ENCODE measurements at places on chromosomes 6 and 20.

GRCh38 chr20:3663031-3663701, at the start of gene GFRA4:
Gene GFRA4, minus strand, starts transcription at chr20:3663399. Its CDS starts 0 bp downstream, at chr20:3663399.
- no peak for DNase-seq

DNA sequence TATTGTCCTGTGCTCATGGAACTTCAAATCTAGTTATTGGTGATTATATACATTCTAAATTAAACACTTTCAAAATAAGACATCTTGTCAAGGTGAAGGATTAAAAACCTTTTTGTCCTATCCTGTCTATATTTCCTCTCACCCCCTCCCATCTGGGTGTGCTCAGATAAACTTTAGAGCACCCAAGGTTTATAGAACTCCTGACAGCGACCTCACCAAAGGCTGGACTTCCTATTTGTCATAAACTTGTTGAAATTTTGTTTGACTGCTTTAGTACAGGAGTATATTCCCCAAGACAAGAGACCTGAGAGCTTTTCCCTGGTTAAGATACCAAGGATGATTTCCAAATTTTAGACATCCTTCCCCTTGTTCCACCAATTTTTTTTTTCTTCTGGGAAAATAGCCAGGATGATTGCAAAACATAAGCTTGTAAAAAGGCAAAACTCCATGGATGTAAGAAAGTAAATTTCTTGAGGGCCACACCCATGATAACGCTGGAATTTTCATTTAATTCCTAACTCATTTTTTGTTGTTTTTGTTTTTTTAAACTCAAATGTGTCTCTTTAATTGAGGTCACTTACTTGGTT, 33.0 kb downstream of the CARMIL1 start:
- DNase-seq, result no peak

DNA sequence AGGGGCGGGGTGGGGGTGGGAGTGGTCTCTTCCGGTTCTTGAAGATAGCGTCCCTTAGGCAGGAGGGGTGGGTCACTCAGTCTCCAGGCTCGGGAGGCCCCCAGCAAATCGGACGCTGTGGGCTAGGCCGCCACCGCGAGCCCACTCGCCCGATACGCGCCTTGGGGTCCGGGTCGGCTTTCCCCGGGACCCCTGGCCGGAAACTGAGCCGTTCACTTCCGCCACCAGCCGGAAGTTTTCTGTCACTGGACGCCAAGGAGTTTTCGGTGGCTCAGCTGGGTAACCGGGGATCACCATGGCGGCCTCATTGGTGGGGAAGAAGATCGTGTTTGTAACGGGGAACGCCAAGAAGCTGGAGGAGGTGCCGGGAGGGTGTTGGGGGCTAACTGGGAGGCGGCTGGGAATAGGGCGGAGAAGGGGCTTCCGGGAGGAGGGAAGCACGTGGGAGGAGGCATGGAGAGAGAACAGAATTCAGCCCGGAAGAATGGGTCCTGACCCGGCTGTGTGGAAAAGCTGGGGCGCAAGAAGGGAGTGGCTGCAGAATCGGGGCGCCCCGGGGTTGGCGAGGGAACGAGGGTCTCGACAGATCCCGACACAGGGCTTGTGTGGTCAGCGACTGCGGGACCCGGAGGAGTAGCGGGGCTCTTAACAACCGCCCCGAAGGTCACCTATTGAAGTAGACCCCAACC, at the start of gene ITPA:
Gene ITPA, plus strand, starts transcription at position 242 of the 689 bp plus-strand sequence. Its CDS starts 54 bp downstream, at position 296.
- no peak for DNase-seq

- DNase-seq, result peak; percentile 68
Observed at GRCh38 chr6:1024587-1024986, 287.3 kb upstream of the FOXQ1 start.
